ENCODE measurements at places on chromosomes 12 and 14.

DNA sequence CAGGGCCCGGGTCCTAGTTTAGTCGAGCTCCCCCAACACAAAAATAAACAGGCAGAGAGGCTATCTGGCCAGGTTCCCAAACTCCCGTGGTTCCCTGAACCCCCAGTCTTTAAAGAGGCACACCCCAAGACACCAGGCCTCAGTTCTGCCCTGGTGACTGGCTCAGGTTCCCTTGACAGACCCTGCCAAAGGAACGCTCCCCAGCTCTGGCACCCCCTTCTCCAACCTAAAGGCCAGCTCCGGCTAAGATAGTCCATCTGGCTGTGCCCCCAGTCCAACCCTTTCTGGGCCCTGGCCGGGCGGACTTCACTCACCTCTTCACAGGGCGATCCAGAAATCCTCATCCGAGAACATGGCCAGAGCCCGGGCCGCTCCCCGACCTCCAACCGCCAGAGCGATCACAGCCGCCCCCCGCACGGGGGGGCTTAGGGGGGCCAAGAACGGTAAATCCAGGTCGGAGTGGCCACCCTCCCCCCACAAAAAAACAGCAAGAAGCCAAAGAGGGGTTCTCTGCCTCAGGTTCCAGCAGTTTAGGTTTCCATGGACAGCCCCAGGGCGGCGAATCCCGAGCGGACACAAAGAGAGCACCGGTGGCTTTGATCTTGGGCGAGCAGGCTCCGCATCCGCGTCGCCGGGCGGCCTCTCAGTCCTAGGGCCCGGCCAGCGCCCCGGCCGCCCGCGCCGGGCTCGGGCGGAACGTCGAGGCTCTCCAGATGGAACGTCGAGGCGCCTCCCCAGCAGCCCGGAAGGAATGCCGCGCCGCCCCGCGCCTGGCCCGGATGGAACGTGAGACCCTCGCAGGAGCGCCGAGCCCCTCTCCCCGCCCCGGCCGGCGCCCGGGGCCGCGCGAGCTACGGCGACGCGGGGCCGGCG is 1.1 kb downstream of the KMT2D start:
- no peak for DNase-seq

- DNase-seq = peak; percentile 64
Observed at GRCh38 chr12:105347499-105347898, 17.0 kb downstream of the C12orf75 start.

GRCh38 chr14:54637270-54638134 is 70.6 kb downstream of the SAMD4A start:
- no peak for DNase-seq

GRCh38 chr14:61477712-61478462 is 156.5 kb downstream of the PRKCH start:
- no peak for DNase-seq

DNA sequence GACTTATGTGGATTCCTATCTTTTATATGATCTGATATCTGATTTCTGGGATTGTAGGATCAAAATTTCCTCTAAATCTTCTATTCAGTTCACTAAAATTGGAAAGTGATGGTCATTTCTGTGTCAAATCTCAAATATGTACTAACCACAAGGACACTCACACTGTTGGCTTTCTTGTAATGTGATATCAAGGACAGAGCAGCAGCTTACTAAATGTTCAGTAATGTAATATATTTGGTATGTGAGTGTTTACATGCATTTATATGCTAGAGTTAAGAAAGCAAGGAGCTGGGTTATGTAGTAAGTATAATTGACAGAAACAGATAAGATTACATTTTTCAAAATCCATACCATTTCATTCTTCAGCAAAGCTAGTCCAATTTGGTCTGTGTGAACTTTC is 16.5 kb downstream of the PUS7L start:
- peak; percentile 9 for DNase-seq

- DNase-seq = no peak
Observed at GRCh38 chr12:52517005-52517835, 3.0 kb downstream of the KRT5 start.

DNA sequence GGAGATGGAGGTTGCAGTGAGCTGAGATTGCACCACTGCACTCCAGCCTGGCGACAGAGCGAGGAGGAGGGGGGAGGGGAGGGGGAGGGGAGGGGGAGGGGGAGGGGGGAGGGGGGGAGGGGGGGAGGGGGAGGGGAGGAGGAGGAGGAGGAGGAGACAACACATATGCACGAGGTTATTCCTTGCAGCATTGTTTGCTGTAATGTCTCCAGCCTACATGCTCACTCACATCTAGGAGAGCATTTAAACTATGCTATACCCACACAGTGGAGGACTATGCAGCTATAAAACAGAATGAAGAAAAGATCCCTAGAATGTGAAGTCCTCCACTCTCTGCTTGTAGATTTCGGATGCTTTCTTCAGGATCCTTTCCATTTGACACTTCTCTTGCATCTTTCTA is 3.5 kb upstream of the HIGD1C start:
- no peak for DNase-seq

- no peak for DNase-seq
Observed at GRCh38 chr12:41293461-41293860, 105.3 kb downstream of the PDZRN4 start.

DNA sequence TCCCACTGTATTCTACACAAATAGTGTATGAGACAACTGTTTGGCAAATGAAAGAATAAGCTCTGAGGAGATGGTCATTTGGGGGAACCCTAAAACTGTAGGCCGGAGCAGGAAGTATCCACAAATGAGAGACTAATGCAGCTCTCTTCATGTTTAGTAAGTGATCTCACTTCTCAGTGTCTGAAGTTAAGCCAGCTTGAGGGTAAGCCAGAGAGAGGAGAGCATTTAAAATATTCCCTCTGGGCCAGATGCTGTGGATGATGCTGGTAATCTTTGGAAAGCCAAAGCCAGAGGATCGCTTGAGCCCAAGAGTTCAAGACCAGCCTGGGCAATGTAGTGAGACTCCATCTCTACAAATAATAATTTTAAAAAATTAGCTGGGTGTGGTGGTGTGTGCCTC is 130.6 kb upstream of the SINHCAF start:
- no peak for DNase-seq

- DNase-seq = no peak
Observed at GRCh38 chr12:48053883-48054282, 49.6 kb upstream of the COL2A1 start.

DNA sequence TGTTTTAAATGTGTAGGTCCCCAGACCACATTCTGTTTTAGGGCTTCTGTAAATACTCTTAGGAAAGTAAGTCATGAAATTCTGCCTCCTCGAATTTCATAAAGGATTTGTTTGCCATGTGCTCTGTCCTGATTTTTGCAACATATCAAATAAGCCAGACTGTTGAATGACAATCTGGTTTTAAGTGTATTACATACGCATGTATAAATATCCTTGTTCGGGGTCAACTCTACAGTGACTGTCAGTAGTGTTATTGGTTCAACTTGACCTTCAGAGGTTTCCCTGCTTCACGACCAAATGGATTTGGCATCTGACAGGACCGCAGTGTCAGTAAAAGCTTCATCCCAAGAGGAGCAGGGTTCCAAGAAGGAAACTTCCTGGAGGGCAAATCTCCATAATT is 52.7 kb downstream of the PPM1A start:
- no peak for DNase-seq

DNA sequence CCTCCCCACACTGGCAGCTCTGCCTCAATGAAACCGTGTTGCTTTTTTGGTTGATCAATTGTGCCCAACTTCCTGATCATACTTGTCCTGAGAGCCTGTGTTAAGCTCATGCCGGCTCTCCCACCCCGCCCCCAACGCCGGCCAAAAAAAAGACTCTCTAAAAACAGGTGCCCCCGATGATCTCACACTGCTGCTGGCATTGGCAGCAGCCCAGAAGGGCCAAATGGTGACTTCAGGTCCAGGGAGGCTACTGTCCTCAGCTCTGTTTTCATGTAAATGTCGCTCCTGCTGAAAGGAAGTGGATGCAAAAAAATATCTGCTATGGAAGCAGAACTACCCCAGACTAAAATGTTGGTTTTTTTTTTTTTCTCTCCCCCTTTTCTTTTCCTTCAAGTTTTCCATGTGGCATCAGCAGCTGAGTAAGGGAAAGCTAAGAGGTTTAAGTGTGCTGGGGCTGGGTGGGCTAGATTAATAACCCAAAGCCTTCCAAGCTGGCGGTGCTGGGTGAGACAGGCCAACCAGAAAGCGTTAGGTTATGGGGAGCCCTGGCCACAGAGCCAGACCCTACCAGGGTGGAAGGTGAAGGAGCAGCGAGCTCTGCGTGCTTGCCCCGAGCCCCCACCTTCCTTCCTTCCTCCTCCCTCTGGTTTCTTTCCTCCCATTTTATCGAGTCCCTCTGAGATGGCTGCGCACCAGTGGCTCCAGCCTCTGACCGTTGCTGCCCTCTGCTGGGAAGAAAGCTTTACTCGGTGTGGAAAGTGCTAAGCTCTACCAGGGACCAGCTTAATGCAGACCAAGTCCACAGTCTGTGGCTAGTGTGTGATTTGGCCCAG is 396.1 kb downstream of the NRXN3 start:
- no peak for DNase-seq

DNA sequence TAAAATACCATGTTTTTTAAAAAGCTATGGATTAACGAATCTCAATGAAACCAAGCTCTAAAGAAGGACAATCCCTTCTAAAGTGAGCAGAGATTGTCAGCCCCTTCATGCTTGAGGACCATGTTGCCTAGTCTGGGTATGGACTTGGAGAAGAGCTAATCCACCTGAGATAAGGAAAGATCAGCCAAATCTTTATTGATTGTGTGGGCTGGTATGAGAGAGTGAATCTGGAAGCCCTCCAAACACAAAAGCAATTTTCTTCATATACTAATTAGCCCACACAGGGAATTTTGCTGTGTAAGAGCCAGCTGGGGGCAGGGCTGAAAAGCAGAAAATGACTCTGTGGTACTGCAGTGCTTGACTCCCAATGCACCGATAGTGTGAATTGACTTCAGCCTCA is 47.4 kb upstream of the DICER1 start:
- no peak for DNase-seq

- peak; percentile 97 for DNase-seq
Observed at GRCh38 chr12:56104109-56104814, at the start of gene PA2G4. Gene PA2G4, plus strand, starts transcription at chr12:56104559. Its CDS starts 179 bp downstream, at chr12:56104738.

- no peak for DNase-seq
Observed at GRCh38 chr14:77058117-77058516, 29.6 kb upstream of the IRF2BPL start.

GRCh38 chr12:3137268-3137781 is 60.1 kb downstream of the TSPAN9 start:
- DNase-seq = no peak

GRCh38 chr12:499837-500458 is 40.2 kb downstream of the B4GALNT3 start:
- DNase-seq = no peak

DNA sequence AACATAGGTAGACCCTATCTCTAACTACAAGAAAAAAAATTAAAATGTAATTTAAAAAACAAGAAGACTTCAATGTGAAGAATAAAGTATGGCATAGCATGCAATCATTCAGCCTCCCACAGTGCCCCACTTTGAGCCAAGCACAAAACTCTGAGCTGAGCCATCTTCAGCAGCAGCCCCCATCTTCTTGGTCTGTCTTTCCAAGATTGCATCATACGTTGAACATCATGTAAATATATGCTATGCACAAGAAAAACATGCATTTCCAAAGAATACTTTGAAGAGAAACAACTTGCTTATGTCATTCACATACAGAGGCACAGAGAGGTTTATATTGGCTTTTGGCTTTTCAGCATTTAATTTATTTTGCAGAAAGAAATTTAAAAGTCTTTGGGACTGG is 105.8 kb upstream of the TMPO start:
- DNase-seq = no peak

- DNase-seq = no peak
Observed at GRCh38 chr12:53042607-53043454, 7.0 kb upstream of the TNS2 start.

DNA sequence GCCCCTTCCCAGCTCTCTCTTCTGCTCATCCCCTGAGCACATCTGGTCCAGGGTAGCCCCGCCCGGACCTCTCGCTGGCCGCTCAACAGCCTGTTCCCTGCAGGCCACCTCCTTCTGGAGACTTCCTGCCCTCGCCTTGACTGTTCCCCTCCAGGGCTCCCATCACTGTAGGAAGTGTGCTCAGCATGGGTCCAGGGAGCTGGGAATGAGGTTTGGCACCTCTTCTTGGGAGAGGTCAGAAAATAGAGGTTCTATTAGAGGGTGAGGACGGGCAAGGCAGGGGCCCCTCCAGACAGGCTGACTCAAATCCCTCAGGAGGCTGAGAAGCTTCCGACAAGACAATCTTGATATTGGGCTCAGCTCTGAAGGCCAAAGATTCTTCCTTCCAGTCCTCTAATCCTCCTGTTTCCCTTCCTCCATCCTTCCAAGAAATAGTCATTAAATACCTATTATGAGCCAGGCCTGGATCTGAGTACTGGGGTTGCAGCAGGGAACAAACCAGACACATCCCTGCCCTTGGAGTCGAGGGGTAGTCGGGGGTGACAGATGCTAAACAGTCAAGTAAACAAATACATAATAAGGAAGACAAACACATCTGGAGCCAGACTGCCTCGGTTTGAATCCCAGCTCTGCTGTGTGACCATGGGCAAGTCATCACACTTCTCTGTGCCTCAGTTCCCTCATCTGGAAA is 30.6 kb downstream of the CMKLR1 start:
- DNase-seq = no peak

- DNase-seq = no peak
Observed at GRCh38 chr12:128992116-128992515, 138.8 kb downstream of the GLT1D1 start.

DNA sequence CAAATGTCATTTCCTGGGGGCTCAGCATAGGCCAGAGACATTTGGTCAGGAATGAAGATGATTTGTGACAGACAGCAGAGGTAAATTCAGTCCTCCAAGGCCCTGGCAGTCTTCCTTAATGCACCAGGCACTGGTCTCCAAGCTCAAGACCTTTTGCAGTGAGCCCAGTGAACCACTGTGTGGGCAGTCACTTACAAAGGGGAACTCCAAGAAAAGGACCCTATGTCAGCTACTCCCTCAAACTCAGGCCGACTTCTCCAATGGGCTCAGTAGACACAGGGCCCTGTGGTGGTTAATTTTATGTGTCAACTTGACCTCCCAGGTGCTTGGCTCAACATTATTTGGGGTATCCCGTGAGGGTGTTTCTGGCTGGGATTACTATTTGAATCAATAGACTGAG is 29.3 kb upstream of the PLEK2 start:
- no peak for DNase-seq

DNA sequence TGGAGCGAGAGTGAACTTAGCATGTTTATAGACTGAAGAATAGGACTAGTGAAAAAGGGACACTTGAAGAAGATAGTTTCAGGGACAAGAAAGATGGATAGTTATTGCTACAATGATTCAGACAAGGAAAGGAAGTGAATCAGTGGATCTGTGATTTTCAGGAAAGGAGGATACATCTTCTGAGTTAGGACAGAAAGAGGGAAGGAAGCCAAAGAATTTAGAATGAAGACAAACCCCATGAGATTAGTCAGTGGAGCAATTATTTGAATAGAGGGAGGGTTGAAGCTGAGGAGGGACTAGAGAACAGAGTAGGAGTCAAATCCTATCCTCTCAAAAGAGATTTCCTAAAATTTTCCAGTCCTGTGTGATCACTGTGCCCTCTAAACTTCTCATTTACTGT is 282.7 kb downstream of the AKAP6 start:
- no peak for DNase-seq

GRCh38 chr14:70622111-70622712 is 19.5 kb upstream of the TTC9 start:
- peak; percentile 30 for DNase-seq

- DNase-seq = no peak
Observed at GRCh38 chr12:124754491-124754890, 109.2 kb downstream of the SCARB1 start.
